Stimulated activated CD8-positive, alpha-beta memory T cell treated with anti-CD3 and anti-CD28 coated beads, Interleukin-7, amount 100 ng/mL, for 1 hour (primary cell): ENCODE measurements at places on chromosomes 3 and 15.

GRCh38 chr3:104846270-104846669 lies 520.4 kb upstream of the ALCAM start:
- no peak for DNase-seq

DNA sequence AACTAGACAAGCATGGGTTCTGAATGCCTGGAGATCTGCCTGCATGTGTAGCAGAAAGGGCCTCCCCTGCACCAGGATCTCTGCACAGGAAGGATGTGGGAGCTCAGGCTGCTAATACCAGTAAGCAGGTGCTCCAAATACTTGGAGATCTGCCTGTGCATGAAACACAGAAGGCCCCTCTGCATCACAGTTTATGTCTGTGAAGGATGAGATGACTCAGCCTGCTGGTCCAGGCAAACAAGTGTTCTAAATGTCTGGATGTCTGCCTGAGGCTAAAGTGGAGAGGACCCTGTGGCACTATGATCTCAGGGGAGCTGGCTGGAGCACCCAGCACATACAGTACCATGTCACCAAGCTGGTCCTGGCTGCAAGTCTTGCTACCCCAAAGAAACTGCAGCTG lies 678.8 kb downstream of the MCTP2 start:
- DNase-seq: no peak

DNA sequence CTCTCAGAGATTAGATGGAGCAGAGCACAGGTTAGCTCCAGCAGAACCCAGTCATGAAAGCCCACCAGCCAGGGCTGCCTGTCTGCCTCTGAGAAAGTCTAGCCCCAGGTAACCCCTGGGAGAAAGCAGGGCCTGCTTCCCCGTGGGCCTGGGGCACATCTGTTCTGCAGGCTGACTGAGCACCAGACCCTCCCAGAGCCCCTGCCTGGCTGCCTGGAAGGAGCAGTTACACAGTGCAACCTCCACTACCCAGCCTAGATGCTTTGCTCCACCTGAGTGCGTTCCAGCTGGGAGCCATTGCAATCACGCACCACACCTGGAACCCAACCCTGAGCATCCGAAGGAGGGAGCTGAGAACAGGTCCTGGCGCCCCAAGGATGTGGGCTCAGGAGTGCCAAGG lies 24.7 kb upstream of the OR5K4 start:
- no peak for DNase-seq

DNA sequence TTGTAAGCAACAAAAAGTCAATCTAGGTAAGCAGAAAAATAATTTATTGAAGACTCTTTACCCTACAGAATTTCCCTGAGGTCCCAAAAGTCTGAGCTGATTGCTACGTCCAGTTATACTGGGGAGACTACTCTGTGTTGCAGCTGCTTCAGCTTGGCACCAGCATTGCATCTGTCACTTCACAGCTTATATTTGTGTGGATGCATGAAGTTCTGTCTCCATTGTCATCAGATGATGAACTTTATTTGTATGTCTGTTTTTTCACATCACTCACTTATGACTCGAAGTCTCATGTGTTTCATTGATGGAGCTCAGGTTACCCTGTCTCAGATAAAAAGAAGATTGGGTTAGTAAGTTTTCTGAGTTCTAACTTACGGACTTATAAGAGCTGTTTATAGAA lies 75.3 kb upstream of the LRRFIP2 start:
- DNase-seq: no peak

- DNase-seq: no peak
These were observed 843 bp upstream of the CD47 start for GRCh38 chr3:108091498-108092250.

DNA sequence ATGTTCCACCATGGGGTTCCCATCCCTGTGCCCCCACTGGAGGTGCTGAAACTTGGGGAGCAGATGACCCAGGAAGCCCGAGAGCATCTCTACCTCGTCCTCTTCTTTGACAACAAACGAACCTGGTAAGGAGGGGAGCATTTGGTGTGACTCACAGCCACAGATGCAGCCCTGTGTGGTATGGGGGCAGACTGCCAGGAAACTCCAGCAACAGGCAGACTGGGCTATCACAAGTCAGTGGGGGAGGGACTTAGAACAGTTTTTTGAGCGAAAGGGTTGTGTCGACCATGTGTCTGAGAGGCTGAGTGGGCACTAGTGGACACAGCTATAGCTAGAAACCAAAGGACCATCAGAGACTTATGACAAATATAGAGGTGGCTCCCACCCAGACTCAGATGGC lies 3.4 kb upstream of the OGG1 start:
- no peak for DNase-seq

DNA sequence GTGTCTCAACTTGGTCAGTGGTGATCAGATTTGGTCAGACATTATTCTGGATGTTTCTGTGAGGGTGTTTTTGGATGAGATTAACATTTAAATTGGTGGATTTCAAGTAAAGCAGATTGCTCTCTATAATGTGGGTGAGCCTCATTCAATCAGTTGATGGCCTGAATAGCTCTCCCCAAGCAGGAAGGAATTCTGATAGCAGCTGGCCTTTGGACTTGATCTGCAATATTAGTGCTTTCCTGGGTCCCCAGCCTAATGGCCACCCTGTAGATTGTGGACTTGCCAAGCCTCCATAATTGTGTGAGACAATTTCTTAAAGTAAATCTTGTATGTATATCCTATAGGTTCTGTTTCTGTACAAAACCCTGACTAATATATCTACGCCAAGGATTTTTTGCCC lies 153.9 kb upstream of the TBL1XR1 start:
- DNase-seq: no peak
